ENCODE measurements at places on chromosomes 4 and X.

GRCh38 chrX:153333821-153334653 lies at the start of gene ZNF275:
TSS of gene ZNF275 (plus strand) at chrX:153334153. CDS start at chrX:153336680, 2,527 bp downstream.
- peak; percentile 89 for DNase-seq

- no peak for DNase-seq
Measured at GRCh38 chr4:92184566-92184965, 119.2 kb upstream of the GRID2 start.

DNA sequence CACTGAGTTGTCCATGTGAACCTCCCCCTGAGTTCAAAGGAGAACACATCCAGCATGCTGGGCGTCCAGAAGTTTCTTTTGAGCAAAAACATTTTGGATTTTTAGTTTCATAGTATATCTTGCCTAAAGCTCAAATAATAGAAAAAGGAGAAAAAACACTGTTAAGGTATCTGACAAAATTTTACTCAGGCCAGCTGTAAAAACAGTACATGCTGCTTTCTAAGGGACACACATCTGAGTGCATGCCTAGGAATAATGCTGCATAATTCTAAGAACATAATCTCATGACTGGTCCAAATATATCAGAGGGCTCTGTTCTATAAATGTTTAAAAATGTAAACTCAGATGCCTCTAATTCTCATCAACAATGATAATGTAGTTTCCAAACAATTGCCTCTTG lies 561.3 kb upstream of the INTU start:
- DNase-seq, result no peak

DNA sequence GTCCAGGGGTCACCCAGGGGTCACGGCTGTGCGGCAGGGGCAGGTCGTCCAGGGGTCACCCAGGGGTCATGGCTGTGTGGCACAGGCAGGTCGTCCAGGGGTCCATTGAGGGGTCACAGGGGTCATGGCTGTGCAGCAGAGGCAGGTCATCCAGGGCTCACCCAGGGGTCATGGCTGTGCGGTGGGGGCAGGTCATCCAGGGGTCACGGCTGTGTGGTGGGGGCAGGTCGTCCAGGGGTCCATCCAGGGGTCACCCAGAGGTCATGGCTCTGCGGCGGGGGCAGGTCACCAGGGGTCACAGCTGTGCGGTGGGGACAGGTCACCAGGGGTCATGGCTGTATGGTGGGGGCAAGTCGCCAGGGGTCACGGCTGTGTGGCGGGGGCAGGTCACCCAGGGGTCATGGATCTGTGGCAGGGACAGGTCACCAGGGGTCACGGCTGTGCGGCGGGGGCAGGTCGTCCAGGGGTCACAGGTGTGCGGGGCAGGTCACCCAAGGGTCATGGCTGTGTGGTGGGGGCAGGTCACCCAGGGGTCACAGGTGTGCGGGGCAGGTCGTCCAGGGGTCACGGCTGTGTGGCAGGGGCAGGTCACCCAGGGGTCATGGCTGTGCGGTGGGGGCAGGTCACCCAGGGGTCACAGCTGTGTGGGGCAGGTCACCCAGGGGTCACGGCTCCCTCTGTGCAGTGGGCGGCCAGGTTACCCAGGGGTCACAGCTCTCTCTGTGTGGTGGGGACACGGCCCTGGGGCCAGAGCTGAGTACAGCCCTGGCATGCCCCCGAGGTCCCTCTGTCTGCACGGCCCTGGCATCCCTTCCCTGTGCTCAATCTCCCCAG lies 16.0 kb downstream of the ATP5ME start:
- no peak for DNase-seq

DNA sequence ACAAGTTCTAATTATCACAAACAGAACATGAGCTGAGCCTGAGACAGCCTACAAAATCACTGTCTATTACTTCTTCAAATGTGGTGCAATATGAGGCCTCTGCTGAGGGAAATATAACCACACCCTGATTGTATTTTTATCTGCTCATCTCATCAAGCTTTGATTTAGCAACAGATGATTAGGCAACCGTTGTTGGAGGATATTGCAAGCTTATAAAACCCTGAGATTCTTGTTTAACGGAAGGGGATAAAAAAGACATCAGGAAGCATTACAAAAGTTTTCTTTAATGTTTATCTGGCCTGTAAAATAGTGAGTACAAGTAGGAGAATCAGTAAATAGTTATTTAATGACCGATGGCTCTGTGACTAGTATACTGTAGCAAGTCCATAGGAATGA lies 108.5 kb downstream of the ZNF330 start:
- no peak for DNase-seq

DNA sequence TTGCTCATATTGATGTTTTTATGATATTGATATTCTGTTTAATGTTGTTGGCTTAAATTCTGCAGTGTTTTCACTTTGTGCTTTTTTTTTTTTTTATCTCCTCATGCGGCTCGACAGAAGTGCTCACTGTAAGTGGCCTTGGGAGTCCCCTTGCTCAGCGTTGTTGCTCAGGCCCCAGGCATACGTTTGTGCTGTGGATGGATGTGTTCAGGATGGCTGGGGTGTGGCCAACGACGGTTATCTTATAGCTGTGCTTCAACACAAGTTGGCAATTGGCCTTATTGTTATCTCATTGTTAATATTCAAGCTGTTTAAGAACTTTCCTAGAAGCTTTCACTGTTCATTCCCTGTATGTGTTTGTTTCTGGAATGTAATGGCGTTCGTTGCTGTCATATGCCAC lies 36.4 kb upstream of the CLCN4 start:
- DNase-seq, result no peak
